ENCODE measurements at places on chromosomes 7 and 10. TPM values are rescaled to one million over a fixed set of nuclear protein-coding genes. Genes with fewer than 3 reads are reported as not detected.

Gene INA
- 0.07 TPM for total RNA-seq

Gene ZNRF2
- total RNA-seq, result 31.3 TPM

Gene NRCAM
- total RNA-seq, result 49.5 TPM

Gene ELFN1
- under 0.01 TPM for total RNA-seq

Gene EGR2
- 0.64 TPM for total RNA-seq

Gene EXOC4
- 177 TPM for total RNA-seq

Gene SYNPO2L
- not detected for total RNA-seq

Gene LLCFC1
- total RNA-seq, result not detected

Gene BMPER
- total RNA-seq, result 0.14 TPM

Gene C10orf105
- not detected for total RNA-seq

Gene PNLIPRP2
- total RNA-seq, result not detected

Gene SPDYE5
- not detected for total RNA-seq

Gene TMEM130
- total RNA-seq, result not detected

Gene TMEM236
- 0.07 TPM for total RNA-seq

Gene PCLO
- 3.1 TPM for total RNA-seq

Gene IKZF1
- not detected for total RNA-seq

Gene FKBP9
- total RNA-seq, result 403 TPM

Gene SORBS1
- total RNA-seq, result 0.34 TPM

Gene CLDN15
- total RNA-seq, result 2.4 TPM

Gene INHBA
- total RNA-seq, result 8.5 TPM

Gene ANK3
- 40.4 TPM for total RNA-seq

Gene SLC18A3
- not detected for total RNA-seq

Gene BUD31
- 99.3 TPM for total RNA-seq

Gene GPR22
- total RNA-seq, result not detected

Gene LHFPL3
- not detected for total RNA-seq

Gene VWC2
- not detected for total RNA-seq

Gene CPEB3
- total RNA-seq, result 4.0 TPM

Gene CYP2C8
- total RNA-seq, result 0.34 TPM

Gene FAM24B
- total RNA-seq, result 4.1 TPM

Gene HOXA1
- total RNA-seq, result 0.07 TPM

Gene GCK
- 0.34 TPM for total RNA-seq

Gene WDR86
- total RNA-seq, result not detected

Gene PAX4
- total RNA-seq, result not detected

Gene TUBGCP2
- 35.2 TPM for total RNA-seq

Gene ZNF365
- 5.5 TPM for total RNA-seq
